ENCODE measurements at places on chromosomes 1 and 21.
A peak's percentile ranks its signal among the peaks of the same experiment; 100 is the strongest.

DNA sequence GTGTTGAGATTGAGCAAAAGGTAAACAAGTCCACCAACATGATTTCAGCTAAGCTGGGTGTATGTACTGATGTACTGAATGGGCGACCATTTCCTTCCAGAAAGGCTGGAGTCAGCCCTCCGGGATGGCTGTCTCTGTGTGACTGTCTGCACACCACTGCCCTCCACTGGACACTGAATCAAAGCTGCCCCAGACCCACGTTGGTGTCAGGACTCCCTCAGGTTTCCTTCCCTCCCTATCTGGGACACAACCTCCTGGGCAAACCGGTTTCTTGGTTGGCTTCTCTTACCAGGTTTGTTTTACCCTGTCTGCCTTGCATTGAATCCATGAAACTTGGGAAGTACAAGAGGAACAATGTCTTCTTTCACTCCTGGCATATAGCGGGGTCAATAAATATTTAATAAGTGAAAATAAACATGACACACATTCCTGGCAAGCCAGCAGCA is 5.3 kb upstream of the SRP9 start:
- peak; percentile 97 for DNase-seq

DNA sequence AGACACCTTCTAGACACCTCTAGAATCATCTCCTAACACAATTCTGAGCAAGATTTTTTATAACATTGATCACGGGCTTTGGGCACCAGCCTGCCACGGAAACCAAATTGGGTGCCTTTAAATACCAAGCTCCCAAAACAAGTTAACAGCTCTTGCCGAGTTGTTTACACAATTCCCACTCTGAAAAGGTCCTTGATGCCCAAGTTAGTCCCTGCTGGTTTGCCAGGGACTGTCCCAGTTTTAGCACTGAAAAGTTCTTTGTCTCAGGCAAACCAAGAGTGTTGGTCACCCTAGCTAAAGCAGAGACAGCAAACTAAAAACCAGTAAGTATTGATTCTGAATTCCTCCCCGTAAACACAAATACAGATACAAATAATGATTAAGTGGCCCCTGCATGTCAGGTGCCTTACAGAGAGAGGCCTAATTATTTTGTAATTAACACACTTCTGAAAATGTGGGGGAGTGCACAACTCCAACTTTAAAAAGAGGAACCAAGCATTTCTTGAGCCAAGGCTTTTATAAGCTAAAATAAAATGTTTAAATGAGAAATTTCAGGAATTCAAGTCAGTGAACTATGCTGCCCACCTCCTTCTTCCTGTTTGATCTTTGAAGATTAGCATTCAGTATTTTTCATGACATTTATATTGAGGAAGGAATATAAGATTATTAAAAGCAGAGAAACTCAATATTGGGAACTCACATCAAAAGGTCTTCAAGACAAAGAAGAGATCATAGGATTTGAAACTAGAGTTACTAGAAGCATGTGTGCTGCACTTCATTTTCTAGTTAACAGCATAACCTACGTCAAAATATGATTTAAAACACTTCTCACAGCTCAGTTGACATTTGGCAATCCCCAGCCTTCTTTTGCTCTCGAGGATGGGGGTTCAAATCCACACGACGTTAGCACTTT is 9.0 kb upstream of the UBE2U start:
- DNase-seq, result no peak

GRCh38 chr1:44251486-44251885 is 38.2 kb downstream of the DMAP1 start:
- DNase-seq, result no peak

- peak; percentile 95 for DNase-seq
Observed at GRCh38 chr1:183318433-183318832, 99.7 kb downstream of the NMNAT2 start.

DNA sequence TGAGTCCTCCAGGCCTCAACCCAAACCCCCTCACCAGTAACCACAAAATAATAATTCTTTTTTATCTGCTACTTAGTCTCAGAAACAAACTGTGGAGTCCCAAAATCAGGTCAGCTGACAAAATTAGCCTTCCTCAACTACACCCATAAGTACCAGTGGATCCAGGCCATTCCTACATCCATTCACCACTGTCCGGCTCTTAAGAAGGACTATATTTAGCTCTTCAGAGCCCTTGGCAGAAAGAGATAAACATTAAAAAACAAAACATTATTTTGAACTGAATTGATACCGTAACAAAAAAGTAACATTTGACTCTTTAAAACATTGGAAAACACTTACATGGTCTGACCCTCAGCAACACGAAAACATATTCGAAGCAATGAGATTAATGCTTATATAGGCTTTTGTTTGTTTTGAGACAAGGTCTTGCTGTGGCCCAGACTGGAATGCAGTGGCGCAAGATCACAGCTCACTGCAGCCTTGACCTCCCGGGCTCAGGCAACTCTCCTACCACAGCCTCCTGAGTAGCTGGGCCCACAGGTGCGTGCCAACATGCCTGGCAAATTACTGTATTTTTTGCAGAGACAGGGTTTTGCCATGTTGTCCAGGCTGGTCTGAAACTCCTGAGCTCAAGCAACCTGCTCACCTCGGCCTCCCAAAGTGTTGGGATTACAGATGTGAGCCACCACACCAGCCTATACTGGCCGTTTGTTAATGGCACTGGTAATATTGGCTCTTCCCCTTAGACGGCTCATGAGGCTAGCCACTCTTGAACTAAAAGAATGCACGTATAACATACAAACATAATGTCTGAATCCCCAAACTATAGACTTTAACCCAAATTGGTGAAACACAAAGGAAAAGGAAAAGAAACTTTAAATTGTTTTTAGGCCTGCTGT is 330.7 kb downstream of the SMYD3 start:
- DNase-seq, result peak; percentile 49

DNA sequence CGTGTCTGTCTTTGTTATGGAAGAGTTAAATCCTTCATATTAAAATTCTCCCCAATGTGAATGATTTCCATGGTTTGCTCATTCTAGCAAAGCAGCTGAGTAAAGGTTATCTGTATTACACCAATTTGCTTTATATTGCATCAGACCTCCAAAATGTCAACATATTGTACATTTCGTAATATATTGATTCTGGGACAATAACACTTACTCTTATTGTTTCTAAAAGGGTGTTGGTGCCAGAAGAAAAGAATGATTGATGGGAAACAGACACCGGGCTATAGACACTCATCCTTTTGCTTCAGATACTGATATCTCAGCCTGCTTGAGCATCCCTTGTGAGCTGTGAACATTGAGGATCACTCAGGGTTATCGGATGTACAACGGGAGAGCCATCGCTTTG is 7.0 kb downstream of the NTNG1 start:
- no peak for DNase-seq

DNA sequence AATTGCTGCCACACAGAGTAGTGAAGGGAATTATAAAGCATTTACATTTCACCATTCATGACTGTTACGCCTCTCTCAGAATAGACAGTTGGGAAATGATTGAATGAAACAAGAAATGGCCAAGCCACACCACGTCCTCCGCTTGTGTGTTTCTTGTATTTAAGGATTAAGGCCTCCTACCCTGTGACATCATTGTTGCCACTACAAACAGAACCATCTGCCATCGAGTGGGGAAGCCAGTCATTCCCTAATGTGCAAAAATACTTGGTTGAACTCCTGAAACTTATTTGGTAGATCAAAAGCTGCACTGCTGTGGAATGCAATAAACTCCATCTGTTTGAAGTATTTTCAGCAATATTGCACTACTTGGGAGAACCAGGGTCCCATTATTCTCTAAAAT is 99.0 kb upstream of the C1orf105 start:
- DNase-seq, result no peak

DNA sequence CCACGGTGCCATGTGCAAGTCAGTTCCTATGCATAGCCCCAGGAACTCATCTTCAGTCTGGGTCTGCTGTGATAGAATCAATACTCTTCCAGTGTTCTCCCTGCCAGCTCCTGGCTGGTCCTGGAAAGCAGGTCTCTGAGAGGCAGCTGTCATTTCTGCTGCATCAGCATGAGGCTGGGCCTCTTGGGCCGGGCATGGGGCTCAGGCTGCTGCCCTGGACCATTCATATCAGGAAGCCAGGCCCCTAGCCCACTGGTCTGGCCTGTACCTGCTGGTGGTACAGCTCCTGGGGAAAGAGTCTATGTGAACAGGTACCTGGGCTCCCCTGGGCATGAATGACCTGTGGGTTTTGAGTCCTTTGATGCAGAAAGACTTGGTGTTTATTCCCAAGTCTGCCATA is 173.6 kb upstream of the CSF3R start:
- no peak for DNase-seq

DNA sequence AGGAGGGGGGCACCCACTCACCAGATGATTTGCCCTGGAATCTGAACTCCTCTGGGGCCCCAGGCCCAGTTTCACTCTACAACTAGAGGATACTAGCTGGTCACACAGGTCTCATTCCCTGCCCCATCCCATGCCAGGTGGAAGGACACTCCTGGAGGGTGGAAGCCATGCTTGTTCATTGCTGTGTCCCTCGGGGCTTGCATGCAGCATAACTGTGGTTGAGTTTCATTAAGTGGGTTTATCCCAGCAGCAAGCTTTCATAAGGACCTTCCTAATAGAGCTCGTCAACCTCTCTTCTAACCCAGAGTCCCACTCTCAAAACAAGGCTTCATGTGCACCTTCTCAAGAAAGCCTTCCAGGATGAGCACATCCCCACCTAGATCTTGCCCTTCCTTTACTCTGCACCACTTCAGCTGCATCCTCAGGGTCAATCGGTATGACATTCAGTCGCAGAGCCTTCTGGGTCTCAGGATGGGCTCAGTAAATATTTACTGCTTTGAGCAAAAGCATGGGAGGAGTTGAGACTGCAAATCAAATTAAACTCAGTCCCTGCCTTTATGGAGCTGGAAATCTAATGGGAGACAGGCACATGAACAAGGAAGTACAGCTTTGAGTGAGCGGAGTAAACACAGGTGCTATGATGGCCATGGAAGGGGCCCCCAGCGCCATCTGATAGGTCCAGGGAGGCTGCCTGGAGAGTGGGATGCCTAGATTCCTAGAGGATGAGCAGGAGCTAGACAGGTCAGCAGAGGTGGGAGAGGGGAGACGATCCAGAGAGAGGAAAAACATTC is 32.3 kb downstream of the LAMB3 start:
- no peak for DNase-seq

DNA sequence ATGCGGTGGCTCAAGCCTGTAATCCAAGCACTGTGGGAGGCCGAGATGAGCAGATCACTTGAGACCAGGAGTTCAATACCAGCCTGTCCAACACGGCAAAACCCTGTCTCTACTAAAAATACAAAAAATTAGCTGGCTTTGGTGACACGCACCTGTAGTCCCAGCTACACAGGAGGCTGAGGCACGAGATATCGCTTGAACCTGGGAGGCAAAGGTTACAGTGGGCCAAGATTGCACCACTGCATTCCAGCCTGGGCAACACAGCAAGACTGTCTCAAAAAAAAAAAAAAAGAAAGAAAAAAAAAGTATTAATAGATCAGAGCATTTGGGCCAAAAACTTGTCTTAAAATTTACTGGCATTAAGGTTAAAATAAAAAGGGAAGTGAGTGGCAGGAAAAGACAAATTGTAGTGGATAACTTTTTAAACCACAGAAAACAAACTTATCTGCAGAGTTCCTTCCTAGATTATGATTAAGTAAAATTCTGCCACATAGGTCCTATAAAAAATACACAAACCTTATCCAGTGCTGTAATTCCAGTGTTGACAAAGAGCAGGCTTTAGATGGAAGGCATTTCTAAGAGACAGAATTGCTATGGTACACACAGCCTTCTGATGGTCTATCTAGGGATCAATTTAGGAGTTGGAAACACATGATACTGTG is 53.3 kb downstream of the EIF4G3 start:
- DNase-seq, result no peak

GRCh38 chr1:156815961-156816422 is 656 bp downstream of the SH2D2A start:
- no peak for DNase-seq
